H1 (cell line): ENCODE measurements at places on chromosomes 3 and 15. TPM values are rescaled to one million over a fixed set of nuclear protein-coding genes. Genes with fewer than 3 reads are reported as not detected.

BNC1 gene
- 0.53 and 2.1 TPM in 2 replicates for polyA plus RNA-seq

P2RY14 gene
- not detected in 2 replicates for polyA plus RNA-seq

MELTF gene
- polyA plus RNA-seq = 1.7 and 2.7 TPM in 2 replicates

NRG4 gene
- polyA plus RNA-seq = 0.02 and 0.24 TPM in 2 replicates

SRGAP3 gene
- polyA plus RNA-seq = 5.8 and 7.1 TPM in 2 replicates

SERINC4 gene
- 0.08 and 0.14 TPM in 2 replicates for polyA plus RNA-seq

DZIP3 gene
- 6.5 and 10.4 TPM in 2 replicates for polyA plus RNA-seq
